ENCODE measurements at places on chromosomes 5 and 9. TPM values are rescaled to one million over a fixed set of nuclear protein-coding genes. Genes with fewer than 3 reads are reported as not detected.

PPP2R2B gene
- total RNA-seq = 16.7 TPM

GNG10 gene
- total RNA-seq = 11.1 TPM

RPL35 gene
- total RNA-seq = 1,242 TPM

FOXD1 gene
- total RNA-seq = not detected

RNF180 gene
- total RNA-seq = not detected

PCDHA1 gene
- not detected for total RNA-seq

NR5A1 gene
- total RNA-seq = not detected
